H1 (cell line): ENCODE measurements at places on chromosomes 6 and 20. TPM values are rescaled to one million over a fixed set of nuclear protein-coding genes. Genes with fewer than 3 reads are reported as not detected.

MDC1 gene
- polyA plus RNA-seq, result 29.9 and 40.9 TPM in 2 replicates

E2F1 gene
- polyA plus RNA-seq, result 33.4 and 56.3 TPM in 2 replicates

TAAR9 gene
- not detected in 2 replicates for polyA plus RNA-seq

BPIFA1 gene
- not detected in 2 replicates for polyA plus RNA-seq

SDHAF4 gene
- 9.8 and 10.4 TPM in 2 replicates for polyA plus RNA-seq

RGS17 gene
- polyA plus RNA-seq, result 2.0 and 2.3 TPM in 2 replicates

TGIF2 gene
- polyA plus RNA-seq, result 49.7 and 74.5 TPM in 2 replicates

ADGRF5 gene
- not detected in 2 replicates for polyA plus RNA-seq

ANGPT4 gene
- 0.25 and 0.33 TPM in 2 replicates for polyA plus RNA-seq

HEBP2 gene
- polyA plus RNA-seq, result 6.5 and 12.0 TPM in 2 replicates

ARFGAP1 gene
- 93.7 and 136 TPM in 2 replicates for polyA plus RNA-seq

PTCRA gene
- polyA plus RNA-seq, result not detected in 2 replicates

FITM2 gene
- 1.1 and 1.2 TPM in 2 replicates for polyA plus RNA-seq

PKIB gene
- 13.5 and 14.5 TPM in 2 replicates for polyA plus RNA-seq

ACTL10 gene
- 0.20 and 0.26 TPM in 2 replicates for polyA plus RNA-seq

EYS gene
- 0.05 TPM in 1 of 2 replicates, not detected in the other for polyA plus RNA-seq

PROKR2 gene
- polyA plus RNA-seq, result 7.7 and 9.5 TPM in 2 replicates

SIRPB2 gene
- polyA plus RNA-seq, result not detected in 2 replicates

OR2H1 gene
- polyA plus RNA-seq, result not detected in 2 replicates

ZNF334 gene
- polyA plus RNA-seq, result 6.2 and 8.8 TPM in 2 replicates

COL10A1 gene
- polyA plus RNA-seq, result not detected in 2 replicates

EPB41L1 gene
- polyA plus RNA-seq, result 14.8 and 23.1 TPM in 2 replicates

TP53TG5 gene
- polyA plus RNA-seq, result not detected in 2 replicates

GPR63 gene
- polyA plus RNA-seq, result 5.5 and 6.1 TPM in 2 replicates

ENTPD6 gene
- polyA plus RNA-seq, result 57.3 and 70.6 TPM in 2 replicates

SLC17A2 gene
- polyA plus RNA-seq, result not detected in 2 replicates

TOX2 gene
- 1.8 and 2.5 TPM in 2 replicates for polyA plus RNA-seq

SLC23A2 gene
- polyA plus RNA-seq, result 17.0 and 26.1 TPM in 2 replicates

TFAP2C gene
- polyA plus RNA-seq, result 1.7 and 2.8 TPM in 2 replicates

MYBL2 gene
- polyA plus RNA-seq, result 75.3 and 95.5 TPM in 2 replicates

BPI gene
- polyA plus RNA-seq, result not detected in 2 replicates

IRF4 gene
- polyA plus RNA-seq, result 0.77 and 1.1 TPM in 2 replicates

DPPA5 gene
- 2.9 and 6.6 TPM in 2 replicates for polyA plus RNA-seq

FAM83C gene
- not detected in 2 replicates for polyA plus RNA-seq
